ENCODE measurements at places on chromosomes 7 and 10.

DNA sequence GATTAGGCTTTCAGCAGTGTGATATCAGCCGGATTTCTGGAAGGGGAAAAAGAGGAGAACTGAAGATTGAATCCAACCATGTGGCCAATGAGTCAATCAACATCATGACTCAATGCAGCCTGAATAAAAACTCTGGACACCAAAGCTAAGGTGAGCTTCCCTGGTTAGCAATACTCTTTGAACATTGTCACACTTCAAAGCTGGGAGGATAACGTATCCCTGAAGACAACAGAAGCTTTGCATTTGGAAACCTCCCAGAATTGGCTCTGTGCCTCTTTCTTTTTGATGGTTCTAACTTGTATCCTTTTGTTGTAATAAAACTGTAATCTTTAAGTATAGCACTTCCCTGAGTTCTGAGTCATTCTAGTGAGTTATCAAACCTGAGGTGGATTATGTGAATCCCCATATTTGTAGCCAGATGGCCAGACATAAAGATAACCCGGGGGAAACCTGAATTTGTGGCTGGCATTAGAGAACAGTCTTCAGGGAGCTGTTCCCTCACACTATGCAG lies 284.4 kb downstream of the IPMK start:
- no peak for DNase-seq

GRCh38 chr10:121216295-121216694 lies 365.1 kb downstream of the WDR11 start:
- no peak for DNase-seq

GRCh38 chr7:104149822-104150221 lies 58.0 kb downstream of the ORC5 start:
- DNase-seq: no peak

- no peak for DNase-seq
These were observed 128.7 kb downstream of the COBL start for GRCh38 chr7:51187941-51188340.

- DNase-seq: no peak
These were observed 645.0 kb downstream of the SORCS1 start for GRCh38 chr10:106519376-106520030.

DNA sequence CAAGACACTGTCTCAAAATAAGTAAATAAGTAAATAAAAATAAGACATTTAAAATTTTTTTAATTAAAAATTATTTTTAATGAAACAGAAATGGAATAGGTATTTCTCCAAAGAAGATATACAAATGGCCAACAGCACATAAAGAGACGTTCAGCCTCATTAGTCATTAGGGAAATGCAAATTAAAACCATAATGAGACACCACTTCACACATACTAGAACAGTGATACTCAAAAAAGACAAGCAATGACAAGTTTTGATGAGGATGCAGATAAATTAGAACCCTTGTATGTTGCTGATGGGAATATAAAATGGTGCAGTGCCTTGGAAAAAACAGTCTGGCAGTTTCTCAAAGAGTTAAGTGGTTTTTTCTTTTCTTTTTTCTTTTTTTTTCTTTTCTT lies 26.5 kb upstream of the C10orf67 start:
- no peak for DNase-seq

GRCh38 chr10:77667426-77668324 lies 30.1 kb upstream of the KCNMA1 start:
- DNase-seq: no peak

GRCh38 chr7:26549281-26549944 lies 257.8 kb downstream of the SNX10 start:
- no peak for DNase-seq

DNA sequence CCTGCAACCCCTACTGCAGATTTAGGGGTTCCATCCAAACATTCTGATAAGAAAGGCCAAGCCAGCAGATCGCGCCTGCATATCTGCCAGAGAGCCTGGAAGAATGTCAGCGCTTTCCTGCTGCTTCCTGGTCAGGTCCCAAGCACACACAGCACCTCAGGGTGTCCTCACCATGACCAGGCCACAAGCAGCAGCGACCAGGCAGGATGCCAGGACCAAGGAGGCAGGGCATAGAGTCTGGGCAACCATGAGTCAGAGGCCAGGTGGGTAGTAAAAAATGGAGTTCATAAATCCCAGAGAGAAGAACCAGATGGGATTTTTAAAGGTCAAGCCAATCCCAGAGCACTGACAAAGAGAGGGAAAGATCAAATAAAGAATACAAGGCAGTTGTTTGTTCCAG lies 5.5 kb upstream of the FAM131B start:
- no peak for DNase-seq

GRCh38 chr10:87753995-87754866 lies 63.8 kb downstream of the ATAD1 start:
- no peak for DNase-seq

DNA sequence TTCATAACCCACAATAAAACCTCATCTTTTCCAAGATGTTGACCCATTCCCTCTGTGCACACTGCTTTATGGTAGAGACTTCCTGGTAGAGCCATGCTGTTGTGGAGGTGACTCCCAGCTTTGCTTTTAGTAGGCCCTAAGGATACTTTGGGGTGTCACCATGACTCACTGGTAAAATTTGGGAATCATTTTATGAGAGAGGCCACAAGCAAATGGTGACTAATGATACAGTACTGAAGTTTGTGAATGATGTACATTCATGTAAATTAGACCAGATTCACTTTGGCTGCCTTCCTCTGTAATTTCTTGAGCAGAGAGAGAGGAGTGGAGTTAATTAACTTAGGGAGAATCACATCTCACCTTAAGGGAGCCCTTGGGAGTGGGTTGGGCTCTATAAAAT lies 686.5 kb downstream of the LRMDA start:
- DNase-seq: no peak

DNA sequence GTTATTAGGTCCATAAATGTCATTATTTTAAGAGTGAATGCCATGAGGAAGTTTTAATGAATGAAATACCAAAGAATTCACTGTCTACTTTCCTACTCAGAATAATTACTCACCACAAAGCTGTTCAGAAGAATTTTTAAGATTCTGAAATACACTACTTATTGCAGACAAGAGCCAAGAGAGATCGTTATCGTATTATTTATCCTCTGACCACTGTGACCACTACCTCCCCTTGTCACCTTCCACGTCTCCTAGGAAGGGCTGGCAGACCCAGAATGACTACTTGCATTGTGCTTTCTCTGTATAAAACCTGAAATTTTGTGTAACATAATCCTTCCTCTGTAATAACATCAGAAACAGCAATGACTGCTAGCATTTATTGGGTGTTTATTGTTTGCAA lies 81.9 kb downstream of the ABCB5 start:
- DNase-seq: no peak

GRCh38 chr10:61169294-61169693 lies 225.3 kb upstream of the RHOBTB1 start:
- DNase-seq: no peak

GRCh38 chr7:16189026-16189715 lies 232.2 kb downstream of the CRPPA start:
- no peak for DNase-seq

DNA sequence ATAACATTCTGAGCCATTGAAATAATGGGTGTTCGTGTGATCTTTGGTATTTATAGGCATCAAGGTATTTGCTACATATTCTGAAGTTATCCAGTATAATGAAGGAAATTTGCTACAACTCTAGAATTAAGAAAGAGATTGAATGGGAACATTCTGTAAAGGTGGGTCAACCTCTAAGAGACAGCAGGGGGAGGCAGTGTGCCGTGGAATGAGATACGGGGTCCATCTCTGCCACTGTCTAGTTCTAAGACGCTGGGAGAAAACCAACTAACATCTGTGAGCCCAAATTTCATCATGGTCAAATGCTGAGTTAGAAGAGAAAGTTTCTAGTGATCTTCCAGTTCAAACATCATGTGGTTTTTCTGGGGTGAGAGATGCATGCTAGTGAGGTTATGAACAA lies 368.9 kb downstream of the SORCS1 start:
- peak; percentile 14 for DNase-seq

DNA sequence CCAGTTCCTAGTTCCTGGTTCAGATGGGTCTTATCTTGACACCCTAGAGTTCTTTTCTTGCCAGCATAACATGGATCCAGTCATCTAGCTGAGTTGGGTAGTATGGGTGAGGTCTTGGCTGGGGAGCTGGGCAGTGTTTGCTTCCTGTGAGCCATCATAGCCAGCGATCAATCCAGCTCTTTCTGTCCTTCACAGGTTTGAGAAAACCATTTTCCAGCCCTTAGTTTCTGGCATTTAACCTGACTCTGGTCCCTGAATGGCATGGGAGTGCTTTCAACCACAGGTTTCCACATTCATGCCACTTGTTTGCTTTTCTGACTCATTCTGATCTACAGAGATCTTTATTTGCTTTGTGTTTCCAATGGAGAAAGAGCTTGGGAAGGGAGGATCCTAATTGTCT lies 8.6 kb downstream of the SLC13A1 start:
- no peak for DNase-seq

- peak; percentile 71 for DNase-seq
These were observed 138.0 kb downstream of the TACC2 start for GRCh38 chr10:122126763-122127659.

- peak; percentile 4 for DNase-seq
These were observed 666.7 kb upstream of the NRP1 start for GRCh38 chr10:34001087-34001580.

- DNase-seq: no peak
These were observed 53.2 kb upstream of the FAM3C start for GRCh38 chr7:121449329-121449728.

DNA sequence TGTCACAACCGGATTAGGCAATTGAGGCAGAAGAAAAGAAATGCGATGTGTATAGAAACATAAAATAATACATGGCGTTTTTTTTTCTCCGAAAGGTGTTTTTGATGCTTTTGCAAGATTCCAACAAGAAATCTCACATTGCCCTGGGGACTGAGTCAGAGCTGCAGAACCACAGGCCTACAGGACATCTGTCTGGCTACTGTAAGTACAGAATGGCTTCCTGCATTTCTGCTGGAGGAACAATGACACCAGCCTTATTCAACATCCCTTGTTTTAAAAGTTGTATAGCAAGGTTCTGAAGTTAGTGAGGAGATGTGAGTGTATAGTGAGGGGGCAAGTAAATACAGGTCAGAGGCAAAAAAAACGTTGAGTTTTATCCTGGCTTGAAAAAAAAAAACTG lies 256.4 kb downstream of the ABCA13 start:
- no peak for DNase-seq

DNA sequence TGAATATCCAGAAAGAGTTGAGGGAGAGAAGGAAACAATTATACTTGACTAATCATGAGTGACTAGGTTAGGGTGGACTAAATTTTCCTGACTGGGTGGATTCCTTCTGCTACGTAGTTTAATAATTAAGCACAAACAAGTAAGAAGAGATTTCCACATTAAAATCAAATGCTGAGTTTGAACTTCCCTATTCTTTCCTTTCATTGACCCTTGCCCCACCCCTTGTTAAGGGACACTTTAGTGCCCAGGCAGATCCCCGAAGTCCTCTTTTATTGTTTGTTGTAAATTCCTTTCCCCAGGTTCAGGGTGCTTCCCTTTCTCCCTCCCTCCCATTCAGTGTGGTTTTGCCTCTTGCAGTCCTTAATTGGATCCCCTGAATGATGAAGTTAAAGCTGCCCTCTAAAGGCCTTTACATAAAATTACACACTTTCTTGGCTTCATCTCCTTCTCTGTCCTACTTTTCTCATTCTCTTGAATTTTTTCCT lies 8.8 kb upstream of the SPAM1 start:
- DNase-seq: peak; percentile 89

GRCh38 chr7:38241071-38241470 lies 32.4 kb downstream of the TARP start:
- DNase-seq: no peak

DNA sequence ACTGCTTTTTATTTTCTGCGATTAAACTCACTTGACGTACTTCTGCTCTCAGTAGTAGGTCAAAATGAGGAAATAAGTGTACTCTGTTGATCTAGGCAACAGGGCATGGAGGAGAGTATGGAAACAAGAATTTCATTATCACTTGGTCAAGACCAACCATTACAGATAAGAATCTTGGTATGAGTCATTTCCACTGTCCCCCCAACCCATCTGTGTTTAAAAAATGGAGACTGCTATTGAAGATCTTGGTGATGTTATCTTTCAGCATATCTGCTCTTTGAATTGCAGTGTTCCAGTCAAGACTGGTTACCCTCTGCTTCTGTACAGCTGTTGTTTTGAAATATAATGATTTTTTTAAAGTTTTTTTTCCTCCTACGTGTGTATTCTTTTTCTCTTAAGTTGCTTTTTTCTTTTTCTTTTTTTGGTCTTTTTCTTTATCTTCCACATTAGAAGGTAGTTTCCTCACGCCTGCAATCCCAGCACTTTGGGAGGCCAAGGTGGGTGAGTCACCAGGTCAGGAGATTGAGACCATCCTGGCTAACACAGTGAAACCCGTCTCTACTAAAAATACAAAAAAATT lies 11.7 kb downstream of the STAM start:
- no peak for DNase-seq

DNA sequence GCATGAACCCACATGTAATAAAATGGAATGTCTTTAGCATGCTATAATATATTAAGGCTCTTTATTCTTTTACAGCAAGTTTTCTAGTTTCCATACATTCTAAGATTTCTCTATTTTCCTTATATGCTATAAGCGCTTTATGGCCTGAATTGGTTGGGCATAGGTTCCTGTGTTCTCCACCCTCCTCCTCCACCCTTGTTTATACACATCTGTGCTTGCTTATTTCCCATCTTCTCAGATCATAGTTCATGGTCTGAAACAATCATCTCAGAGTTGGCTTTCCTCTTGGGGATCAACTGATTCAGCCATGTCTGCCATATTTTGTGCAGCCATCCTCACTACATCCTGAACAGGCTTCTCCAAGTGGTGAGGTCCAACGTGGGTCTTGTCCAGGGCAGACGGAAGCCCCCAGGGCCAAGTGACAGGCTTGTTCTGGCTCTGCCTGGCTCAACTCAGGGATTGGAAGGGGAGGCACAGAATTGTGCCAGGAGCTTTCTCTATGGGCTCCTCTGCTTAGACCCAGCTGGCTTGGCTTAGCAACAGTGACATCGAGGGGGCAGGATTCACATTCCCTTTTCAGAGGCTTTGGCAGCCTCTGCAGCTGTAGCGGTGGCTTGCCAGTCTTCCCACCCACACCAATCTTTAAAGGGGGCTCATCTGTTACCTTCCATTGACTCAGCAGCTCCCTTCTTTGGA lies 327.3 kb downstream of the PTEN start:
- DNase-seq: no peak

- DNase-seq: no peak
These were observed 48.1 kb downstream of the ATRNL1 start for GRCh38 chr10:115141254-115141653.

- no peak for DNase-seq
These were observed 34.9 kb downstream of the FAM204A start for GRCh38 chr10:118307220-118307619.

DNA sequence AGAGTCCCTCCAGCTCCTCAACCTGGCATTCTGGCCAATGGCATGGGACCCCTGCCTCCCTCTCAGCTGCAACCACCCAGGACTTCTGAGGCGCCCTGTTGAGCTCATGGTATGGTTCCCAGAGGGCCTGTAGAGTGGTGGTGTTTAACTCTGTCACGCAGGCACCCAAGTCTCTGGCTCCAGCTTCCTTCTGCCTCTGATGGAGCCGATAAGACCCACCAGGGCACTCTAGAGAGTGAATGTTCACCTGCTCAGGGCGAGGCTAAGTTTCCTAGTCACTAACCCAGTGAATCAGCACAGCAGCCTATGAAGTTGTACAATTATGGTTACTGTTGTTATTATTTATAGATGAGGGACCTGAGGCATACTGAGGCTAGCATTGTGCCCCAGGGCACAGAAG lies 120.4 kb downstream of the ZMIZ1 start:
- DNase-seq: no peak

- DNase-seq: no peak
These were observed 80.7 kb upstream of the PALS2 start for GRCh38 chr7:24492576-24492975.
